ENCODE measurements at places on chromosomes 2 and 18.
A peak's percentile ranks its signal among the peaks of the same experiment; 100 is the strongest.

- DNase-seq = no peak
Observed at GRCh38 chr18:35822413-35822812, 150.1 kb upstream of the RMP24 start.

- DNase-seq = no peak
Observed at GRCh38 chr2:147275943-147276342, 568.9 kb upstream of the ACVR2A start.

DNA sequence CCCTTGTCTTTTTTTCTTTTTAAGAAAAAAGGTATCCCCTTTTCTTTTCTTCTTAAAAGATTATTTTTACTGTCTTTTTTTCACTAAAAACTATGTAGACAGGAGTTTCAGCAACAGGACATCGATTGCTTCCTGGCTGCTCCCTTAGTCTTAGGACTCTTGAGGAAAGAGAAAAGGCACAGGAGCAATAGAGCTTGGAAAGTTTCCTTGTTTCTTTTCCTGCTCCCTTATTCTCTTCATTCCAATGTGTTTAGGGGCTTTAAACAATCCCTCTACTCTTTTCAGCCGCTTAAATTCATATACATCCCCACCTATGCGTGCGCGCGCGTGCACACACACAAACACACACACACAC is 225.9 kb upstream of the FBXO11 start:
- DNase-seq = no peak

GRCh38 chr2:974502-974901 is 23.9 kb downstream of the SNTG2 start:
- DNase-seq = no peak

GRCh38 chr2:239127513-239127912 is 273.3 kb downstream of the HDAC4 start:
- DNase-seq = no peak

DNA sequence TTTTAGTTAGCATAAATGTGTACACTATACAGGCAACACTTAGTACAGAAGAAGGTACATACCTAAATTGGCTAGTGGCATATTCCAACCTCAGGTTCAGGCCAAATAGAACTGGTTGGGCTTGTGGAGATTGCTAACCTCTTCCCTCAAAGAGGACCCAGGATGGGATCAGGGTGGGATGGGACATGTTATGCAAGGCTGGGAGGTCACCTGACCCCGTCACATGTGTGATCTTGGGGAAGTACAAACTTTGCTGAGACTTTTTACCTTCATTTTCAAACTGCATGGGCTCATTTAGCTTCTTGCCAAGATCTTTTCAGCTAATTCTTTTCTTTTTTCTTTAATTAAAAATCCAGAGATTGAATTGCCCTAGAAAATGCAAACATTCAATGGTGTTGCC is 36.9 kb downstream of the TMEM17 start:
- no peak for DNase-seq

DNA sequence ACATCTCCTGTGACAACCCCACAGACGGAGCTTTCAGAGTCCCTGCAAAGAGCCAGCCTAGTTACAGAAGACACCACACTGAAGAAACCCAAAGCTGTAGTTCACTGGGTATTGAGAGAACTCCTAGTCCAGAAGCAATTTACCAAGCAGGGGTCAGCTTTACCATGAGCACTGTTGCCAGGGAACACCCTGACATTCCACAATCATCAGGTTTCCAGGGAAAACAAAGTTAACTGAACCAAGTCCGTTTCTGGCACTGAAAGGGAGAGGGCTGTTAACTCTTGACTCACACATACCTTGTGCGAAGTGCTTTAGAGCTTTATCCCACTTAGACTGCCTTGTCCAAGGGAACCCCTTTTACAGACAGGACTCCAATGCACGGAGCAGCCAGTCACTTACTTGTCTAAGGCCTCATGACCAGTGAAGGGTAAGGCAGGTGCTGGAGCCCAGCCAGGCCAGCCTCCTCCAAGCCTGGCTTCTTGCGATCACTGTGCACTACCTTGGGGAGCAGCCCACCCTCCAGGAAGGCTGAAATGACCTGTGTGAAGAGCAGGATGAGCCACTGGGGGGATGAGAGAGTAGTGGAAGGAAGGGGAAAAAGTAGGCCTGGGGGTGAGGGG is 53.9 kb downstream of the REEP1 start:
- DNase-seq = no peak

- DNase-seq = no peak
Observed at GRCh38 chr2:34523958-34524514, 924.9 kb upstream of the FAM98A start.

DNA sequence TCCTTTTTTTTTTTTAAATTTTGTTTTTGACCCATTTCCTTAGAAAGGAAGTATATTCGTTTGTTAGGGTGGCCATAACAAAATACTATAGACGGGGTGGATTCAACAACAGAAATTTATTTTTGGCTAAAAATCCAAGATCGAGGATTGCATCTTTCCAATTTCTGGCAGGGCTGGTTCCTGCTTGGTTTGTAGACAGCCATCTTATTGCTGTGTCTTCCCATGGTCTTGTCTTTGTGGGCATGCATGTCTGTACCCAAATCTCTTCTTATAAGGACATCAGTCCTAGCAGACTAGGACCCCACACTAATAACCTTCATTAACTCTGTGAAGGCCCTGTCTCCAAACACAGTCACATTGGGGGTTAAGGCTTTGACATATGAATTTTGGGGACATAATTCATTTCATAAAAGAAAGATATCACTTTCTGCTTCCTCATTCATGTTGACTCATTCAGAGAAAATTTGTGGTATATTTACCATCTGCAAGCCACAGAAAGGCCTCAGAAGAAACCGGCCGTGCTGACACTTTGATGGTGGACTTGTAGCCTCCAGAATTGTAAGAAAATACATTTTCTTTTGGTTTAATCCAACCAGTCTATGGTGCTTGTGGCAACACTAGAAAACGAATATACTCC is 262.1 kb downstream of the LPIN1 start:
- DNase-seq = peak; percentile 66

GRCh38 chr2:39620067-39620466 is 45.6 kb upstream of the TMEM178A start:
- DNase-seq = no peak

- no peak for DNase-seq
Observed at GRCh38 chr2:149246186-149246585, 84.2 kb upstream of the LYPD6 start.

DNA sequence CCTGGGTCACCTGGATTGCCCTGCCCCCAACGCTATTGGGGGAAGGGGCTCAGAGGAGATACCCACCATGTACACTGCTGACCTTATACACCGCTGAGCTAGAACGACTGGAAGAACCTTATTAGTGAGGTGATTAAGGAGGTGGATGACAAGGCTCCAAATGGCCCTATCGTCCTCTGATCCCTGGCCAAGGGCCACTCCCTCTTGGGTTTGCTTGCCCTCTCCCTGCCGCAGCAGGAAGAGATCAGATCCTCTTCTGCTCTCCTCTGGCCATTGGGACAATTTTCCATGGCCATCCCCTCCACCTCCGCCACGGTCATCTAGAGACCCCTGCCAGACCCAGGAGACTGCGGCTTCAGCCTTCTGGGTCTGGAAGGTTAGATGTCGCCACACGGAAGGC is 1.2 kb downstream of the ZNF514 start:
- DNase-seq = no peak

- DNase-seq = no peak
Observed at GRCh38 chr2:2826621-2827020, 495.5 kb upstream of the MYT1L start.

DNA sequence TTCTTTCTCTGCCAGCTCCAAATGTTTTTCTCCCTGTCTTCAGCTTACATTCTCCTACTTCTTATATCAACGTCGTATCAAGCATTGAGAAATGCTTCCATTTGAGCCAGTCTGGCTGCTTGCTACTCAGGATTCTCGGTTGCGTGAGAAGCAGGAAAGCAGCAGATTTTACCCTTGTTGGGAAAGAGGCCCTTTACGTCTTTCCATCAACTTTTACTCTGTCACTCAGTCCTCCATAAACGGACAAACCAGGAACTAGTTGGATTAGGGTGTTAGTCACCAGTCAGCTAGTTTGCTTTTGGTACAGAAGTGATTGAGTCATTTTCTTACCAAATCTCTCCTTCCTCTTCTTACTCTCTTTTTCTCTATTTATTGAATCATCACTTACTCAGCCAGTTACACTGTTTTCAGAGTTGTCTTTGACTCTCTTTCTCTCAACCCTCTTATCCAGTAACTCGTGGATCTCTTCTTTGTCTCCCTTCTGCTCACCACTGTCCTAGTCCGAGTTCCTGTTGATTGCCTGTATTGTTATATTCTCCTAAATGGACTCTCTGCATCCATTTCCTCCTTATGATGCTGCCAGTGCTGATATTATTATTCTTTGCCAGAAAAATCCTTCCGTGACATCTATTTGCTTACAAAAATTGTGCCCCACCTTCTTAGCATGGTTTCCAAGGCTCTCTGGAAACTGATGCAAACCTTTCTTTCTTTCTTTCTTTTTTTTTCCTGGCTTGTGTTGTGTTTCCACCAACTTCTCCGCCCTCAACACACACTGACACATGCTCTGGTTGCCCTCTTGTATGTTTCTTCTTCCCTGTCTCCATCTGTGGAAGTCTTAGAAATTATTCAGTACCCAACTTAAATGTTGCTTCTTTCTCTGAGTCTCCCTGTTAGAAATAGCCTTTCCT is 61.5 kb downstream of the VRK2 start:
- no peak for DNase-seq

- DNase-seq = peak; percentile 32
Observed at GRCh38 chr2:241967467-241968144, 98.1 kb downstream of the RTP5 start.

GRCh38 chr2:220779511-220779910 is 792.6 kb downstream of the EPHA4 start:
- DNase-seq = no peak

DNA sequence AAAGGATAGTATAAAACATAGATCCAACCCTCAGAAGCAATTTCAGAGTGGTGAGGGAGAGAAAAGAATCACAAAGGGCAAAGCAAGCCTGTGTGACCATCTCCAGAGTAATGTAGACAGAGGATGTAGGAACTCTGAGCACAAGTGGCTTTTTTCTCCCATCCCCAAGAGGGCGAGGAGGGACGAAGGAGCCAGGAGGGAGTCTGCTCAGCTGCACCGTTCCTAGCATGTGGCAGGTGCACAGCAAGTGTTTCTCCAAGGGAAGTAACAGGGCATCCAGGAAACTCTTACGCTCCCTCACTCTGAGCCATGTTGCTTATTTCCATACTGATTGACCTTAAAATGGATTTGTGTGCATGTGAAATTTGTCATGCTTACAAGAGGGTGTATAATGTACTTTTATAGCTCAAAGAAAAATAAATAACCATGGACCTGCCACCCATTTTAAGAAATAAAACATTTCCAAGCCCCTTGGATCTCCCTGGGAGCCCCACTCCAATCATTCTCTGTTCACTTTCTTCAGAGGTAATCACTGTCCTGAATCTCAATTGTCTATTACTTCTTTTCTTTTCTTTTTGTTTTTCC is 37.8 kb upstream of the SEC11C start:
- DNase-seq = no peak

- DNase-seq = no peak
Observed at GRCh38 chr18:10168477-10168876, 254.7 kb downstream of the VAPA start.

- no peak for DNase-seq
Observed at GRCh38 chr2:142100970-142101369, 29.8 kb downstream of the LRP1B start.

DNA sequence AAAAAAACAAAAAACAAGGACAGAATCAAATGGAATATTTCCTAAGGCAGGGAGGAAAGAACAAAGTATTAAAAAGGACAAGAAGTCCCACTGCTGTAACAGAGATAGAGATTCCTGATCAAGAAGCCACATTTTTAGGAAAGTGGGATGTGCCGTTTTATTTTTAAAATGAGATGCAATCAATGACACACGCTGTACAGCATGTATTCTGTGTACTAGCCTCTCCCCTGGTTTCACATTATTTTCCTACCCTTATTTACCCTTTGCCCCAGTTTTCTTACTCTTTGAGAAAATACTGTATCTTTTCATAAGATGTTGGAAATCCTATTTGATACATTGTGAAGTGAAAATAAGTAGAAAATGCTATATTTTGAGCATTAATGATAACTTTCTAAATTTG is 45.8 kb downstream of the E2F6 start:
- no peak for DNase-seq

DNA sequence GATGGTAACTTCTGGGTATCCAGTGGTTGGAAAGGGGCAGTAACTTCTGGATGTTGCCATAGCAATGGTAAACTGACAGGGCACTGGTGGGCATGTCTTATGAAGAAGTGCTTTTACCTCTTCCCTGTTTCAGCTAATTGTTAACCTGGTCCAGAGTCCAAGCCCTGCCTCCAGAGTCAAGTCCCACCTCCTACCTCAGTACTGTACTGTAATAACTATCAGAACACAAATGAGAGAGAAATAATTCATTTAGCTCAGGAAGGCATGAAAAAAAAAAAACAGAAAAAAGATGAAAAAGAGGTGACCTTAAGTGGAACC is 237.0 kb downstream of the ZNF804A start:
- DNase-seq = no peak

DNA sequence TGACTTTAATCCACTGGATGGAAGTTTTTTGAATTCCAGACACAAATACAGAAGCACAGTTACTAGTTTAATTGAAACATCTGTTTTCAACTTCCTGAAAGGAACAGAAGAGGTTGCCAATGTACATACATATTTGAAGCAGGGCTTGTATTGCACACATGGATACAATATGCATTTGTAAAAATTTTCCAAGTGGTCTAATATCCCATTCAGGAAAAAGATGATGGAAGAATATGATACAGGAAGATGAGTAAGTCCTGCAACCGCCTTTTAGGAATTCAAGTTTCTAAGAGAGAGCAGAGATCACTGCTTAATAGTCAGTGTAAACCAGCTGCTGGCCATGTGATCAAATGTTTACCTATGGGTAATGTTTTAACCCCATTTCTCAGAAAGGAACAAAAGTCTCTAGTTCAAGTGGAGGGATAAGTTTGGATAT is 265.4 kb downstream of the TRIB2 start:
- DNase-seq = no peak

- no peak for DNase-seq
Observed at GRCh38 chr2:72926811-72927465, 9.6 kb downstream of the EMX1 start.

DNA sequence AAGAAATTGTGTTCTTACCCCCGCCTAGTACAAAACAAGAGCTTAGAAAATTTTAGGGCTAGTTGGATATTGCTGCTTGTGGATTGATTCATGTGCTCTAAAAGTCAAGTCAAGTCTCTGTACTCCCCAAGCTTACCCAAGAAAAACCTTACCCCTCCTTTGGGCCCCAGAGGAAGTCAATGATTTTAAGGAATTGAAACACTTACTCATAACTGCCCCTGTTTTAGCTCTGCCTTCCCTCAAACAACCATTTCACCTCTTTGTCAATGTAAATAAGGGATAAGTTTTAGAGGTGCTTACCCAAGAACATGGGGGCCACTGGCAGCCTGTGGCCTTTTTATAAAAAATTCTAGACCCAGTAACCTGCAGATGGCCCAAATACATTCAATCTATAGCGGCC is 136.6 kb upstream of the RMP24 start:
- peak; percentile 42 for DNase-seq

GRCh38 chr18:41391616-41392595 is 563.1 kb upstream of the PIK3C3 start:
- DNase-seq = peak; percentile 13

GRCh38 chr2:106886916-106887758 is 1.2 kb upstream of the ST6GAL2 start:
- peak; percentile 6 for DNase-seq

- DNase-seq = peak; percentile 18
Observed at GRCh38 chr2:183389546-183390080, 265.4 kb downstream of the NUP35 start.

GRCh38 chr2:41326851-41327250 is 721.0 kb upstream of the PKDCC start:
- no peak for DNase-seq

GRCh38 chr2:202035089-202035940 is 1.7 kb downstream of the FZD7 start:
- peak; percentile 26 for DNase-seq

- DNase-seq = no peak
Observed at GRCh38 chr2:182182436-182182835, 196.8 kb downstream of the PPP1R1C start.
